ENCODE measurements at places on chromosomes 5 and 9. TPM values are rescaled to one million over a fixed set of nuclear protein-coding genes. Genes with fewer than 3 reads are reported as not detected.
A peak's percentile ranks its signal among the peaks of the same experiment; 100 is the strongest.

The RMRP gene
- polyA plus RNA-seq = 39.7 TPM

The PFN3 gene
- not detected for polyA plus RNA-seq

DNA sequence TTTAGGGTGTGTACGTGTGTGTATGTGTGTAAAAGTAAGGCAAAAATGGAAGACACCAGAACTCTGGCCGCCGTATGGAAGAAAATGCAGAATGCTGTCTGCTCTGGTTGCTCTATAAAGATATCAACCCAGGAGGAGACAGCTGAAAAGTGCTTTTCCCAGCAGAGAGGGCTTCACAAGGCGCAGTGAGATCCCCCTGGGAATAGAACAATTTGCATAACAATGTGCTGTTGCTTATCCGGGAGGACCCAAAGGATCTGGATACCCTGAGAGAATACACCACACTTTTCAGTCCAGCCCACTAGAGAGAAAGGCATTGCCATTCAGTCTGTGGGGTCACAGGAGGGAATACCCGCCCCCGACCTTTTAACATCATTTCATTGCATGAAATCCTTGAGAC lies 230.6 kb downstream of the EBF1 start:
- no peak for DNase-seq

GRCh38 chr5:143080982-143081381 lies 310.8 kb downstream of the ARHGAP26 start:
- DNase-seq = no peak

DNA sequence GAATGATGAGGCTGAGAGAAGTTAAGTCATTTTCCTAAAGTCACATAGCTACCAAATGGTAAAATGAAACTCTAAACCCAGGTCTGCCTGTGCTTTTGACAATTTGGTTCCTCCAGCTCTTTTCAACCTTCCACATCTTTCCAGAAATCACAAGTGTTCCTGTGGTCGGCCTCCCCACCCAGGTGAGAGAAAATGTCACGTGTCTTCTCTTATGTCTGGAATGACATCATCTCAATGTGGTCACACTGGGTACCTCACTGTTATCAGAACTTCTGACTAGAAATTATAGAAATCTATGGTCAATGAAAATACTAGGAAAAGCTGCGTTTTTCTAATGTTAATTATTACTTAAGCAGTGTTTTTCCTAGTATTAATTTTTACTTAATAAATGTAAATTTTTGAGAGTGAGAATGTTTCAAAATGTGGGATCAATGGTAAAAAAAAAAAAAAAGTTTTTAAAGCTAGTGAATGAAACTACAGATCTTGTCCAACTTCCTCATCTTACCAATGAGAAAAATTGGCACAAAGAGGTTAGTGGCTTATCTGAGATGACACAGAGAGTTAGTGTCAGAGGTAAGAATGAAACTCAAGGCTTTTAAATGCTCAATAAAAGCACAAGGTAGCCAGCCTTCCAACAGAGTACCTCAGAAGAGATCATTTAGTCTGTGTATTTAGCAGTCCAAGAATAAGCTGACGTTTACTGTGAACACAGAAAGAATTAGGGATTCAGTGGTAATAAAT lies 228.7 kb upstream of the NR4A3 start:
- DNase-seq = no peak

- no peak for DNase-seq
These were observed 155.0 kb upstream of the IRX2 start for GRCh38 chr5:2906302-2907090.

DNA sequence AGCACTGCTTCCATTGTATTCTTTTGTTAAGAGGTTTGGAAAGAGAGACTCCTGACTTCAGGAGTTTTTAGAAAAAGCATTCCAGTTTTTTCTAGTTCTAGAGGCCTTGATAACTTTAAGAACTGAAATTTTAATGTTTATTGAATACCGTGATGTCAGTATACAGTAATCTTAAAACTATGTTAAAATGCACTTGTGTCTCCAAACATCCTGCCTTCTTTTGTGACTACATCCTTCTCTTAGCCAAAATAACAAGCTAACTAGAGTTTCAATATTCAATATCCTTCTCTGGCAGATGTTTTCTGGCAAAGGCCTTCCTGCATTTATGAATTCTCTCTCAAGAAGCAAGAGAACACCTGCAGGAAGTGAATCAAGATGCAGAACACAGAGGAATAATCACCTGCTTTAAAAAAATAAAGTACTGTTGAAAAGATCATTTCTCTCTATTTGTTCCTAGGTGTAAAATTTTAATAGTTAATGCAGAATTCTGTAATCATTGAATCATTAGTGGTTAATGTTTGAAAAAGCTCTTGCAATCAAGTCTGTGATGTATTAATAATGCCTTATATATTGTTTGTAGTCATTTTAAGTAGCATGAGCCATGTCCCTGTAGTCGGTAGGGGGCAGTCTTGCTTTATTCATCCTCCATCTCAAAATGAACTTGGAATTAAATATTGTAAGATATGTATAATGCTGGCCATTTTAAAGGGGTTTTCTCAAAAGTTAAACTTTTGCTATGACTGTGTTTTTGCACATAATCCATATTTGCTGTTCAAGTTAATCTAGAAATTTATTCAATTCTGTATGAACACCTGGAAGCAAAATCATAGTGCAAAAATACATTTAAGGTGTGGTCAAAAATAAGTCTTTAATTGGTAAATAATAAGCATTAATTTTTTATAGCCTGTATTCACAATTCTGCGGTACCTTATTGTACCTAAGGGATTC lies 43.1 kb downstream of the NDFIP1 start:
- peak; percentile 89 for DNase-seq

DNA sequence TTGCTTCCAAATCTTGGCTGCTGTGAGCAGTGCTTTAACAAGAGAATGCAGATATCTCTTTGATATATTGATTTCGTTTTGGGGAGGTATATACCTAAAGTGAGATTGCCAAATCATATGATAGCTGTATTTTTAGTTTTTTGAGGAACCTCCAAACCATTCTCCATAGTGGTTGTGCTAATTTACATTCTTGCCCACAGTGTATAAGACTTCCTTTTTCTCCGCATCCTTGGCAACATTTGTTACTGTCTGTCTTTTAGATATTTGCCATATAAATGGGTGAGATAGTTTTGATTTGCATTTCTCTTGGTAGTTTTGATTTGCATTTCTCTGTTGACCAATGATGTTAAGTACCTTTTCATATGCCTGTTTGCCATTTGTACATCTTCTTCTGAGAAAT lies 10.0 kb upstream of the PLK2 start:
- no peak for DNase-seq

GRCh38 chr9:89603767-89604665 lies 796 bp upstream of the GADD45G start:
- peak; percentile 11 for DNase-seq
